ENCODE measurements at places on chromosomes 16 and 17.
A peak's percentile ranks its signal among the peaks of the same experiment; 100 is the strongest.

DNA sequence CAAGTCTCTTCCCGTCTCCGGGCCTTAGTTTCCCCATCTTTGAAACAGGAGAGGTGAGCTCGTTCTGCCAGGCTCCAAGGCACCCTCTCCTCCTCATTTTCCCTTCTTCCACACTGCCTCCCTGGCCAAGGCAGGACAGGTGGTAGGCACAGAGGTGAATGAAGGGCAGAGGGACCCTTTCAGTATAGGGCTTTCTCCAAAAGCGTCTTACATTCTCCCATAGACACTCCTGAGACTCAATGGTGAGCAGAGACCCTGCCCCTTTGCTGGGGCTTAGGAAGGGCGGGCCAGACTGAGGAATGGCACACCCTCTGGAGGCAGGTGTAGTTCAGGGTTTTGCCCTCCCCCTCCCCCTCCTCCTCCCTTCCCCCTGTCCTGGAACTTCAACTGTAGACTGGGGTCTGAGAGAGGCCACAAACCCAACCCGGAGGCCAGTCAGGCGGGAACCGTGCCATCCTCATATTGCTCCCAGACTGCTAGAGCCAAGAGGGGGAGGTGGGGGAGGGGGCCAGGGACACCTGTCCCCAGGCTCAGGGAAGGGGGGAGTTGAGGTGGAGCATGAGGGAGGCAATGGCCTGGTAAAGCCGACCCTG is 1.9 kb downstream of the PLEKHH3 start:
- DNase-seq: no peak

DNA sequence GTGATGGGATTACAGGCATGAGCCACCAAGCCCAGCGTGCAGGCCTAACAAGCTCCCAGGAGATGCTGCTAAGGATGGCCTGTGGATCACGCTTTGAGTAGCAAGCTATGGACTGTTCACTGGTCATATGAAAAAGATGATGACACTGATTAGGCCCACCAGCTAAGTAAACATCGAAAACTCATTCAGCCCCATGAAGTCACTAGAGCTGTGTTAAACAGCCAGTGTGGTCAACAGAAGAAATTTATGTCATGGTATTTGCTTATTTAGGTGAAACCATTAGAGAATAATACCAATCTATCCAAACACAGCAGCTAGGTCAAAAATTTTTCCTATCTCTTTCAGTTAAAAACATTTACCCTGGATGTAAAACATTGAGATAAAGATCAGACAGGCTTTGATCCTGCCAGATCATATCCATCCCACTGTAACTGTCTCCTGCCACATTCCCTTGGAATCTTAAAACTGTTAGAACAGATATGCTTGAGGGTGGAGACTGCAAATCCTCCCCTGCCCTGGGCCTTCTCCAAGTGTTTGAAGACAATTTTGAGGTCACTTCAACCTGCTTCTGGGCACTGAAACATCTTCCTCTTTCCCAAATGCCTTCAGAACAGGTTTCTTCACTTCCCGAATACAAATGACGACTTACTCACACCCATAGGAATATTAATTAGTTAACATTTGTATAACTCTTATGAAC is 30.9 kb downstream of the HOXB1 start:
- DNase-seq: no peak

GRCh38 chr17:27363326-27363725 is 69.4 kb downstream of the WSB1 start:
- DNase-seq: no peak

- no peak for DNase-seq
Measured at GRCh38 chr17:73347351-73347750, 35.5 kb upstream of the CDC42EP4 start.

- DNase-seq: no peak
Measured at GRCh38 chr16:57703416-57704010, 8.9 kb downstream of the DRC7 start.

DNA sequence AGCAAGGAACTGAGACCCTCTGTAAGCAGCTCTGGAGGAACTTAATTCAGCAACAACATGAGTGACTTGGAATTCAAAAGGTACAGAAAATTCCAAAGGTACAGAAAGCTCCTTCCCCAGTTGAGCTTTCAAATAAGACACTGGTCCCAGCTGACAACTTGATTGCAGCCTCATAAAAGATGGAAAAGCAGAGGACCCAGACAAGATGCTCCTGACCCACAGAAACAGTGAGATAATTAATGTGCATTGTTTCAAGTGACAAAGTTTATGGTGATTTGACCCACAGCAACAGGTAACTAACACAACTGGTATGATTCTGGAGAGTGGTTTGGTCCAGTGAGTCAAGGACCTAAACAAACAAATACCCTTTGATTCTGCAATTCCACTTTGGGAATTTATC is 15.2 kb upstream of the TMEM114 start:
- DNase-seq: no peak

- no peak for DNase-seq
Measured at GRCh38 chr17:74992223-74992622, 4.8 kb downstream of the CDR2L start.

GRCh38 chr17:19433727-19434340 is 22.8 kb downstream of the RNF112 start:
- no peak for DNase-seq

- no peak for DNase-seq
Measured at GRCh38 chr16:27363246-27363632, 38.7 kb upstream of the IL21R start.

GRCh38 chr16:89722392-89723278 is 1.3 kb downstream of the ZNF276 start:
- DNase-seq: peak; percentile 39

- DNase-seq: no peak
Measured at GRCh38 chr16:28846933-28847273, 755 bp upstream of the TUFM start.

DNA sequence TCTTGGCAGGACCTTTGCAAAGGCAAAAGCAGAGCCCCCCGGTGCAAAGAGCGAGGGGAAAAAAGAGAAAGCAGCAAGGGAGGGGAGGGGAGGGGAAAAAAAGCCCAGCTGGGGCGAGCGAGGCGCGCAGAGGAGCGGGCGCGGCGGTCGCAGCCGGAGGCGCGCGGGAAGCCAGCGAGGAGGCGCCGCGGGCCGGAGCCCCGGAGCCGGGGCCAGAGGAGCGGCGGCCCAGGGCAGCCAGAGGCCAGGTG is 129 bp downstream of the IRX5 start:
- DNase-seq: no peak

- DNase-seq: peak; percentile 70
Measured at GRCh38 chr17:43536236-43536992, 9.7 kb downstream of the ETV4 start.

DNA sequence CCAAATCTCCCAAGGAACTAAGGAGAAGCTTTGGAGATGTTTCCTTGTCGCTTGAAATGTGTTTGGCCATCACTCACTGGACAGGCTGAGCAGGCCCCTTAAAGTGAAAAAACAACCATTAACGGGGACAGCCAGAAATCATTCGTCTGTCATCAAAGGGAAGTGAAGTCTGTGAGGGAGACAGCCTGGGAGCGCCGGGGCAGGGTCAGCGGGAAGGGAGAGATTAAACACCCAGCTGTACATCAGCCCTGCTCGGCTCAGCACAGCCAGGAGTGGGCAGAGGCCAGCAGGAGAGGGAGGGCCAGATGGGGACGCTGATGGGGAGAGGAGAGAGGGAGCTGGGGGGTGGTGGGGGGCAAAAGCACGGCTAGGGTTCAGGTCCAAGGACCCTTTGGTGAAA is 105.1 kb downstream of the SDK2 start:
- DNase-seq: no peak

DNA sequence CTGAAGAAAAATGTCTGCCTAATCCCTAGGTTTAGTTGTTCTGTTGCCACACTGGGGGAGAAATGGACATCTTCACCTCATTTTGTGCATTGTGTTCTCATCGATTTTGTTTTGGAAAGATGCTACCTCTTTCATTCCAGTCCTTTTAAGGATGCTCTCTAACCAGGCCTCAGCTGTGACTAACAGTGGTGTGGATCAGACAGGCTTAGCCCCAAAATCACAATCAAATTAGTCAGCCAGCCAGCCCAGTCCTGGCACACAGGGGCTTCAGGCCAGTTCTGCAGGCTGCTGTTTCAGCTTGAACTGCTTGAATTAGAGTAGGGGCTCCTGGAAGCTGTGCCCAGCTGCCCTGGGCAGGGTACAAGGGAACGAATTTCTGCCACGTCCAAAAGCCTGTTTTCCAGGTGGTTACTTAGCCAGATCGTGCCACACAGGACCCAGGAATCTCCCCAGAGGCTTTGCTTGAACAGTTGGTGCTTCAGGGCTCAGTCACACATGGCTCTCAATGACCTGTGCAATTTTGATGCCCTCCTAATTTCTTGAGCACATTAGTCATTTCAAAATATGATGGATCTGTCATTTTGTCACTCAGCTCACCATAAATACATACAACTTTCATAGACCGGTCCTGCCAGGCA is 60.7 kb downstream of the CLEC16A start:
- DNase-seq: peak; percentile 40

DNA sequence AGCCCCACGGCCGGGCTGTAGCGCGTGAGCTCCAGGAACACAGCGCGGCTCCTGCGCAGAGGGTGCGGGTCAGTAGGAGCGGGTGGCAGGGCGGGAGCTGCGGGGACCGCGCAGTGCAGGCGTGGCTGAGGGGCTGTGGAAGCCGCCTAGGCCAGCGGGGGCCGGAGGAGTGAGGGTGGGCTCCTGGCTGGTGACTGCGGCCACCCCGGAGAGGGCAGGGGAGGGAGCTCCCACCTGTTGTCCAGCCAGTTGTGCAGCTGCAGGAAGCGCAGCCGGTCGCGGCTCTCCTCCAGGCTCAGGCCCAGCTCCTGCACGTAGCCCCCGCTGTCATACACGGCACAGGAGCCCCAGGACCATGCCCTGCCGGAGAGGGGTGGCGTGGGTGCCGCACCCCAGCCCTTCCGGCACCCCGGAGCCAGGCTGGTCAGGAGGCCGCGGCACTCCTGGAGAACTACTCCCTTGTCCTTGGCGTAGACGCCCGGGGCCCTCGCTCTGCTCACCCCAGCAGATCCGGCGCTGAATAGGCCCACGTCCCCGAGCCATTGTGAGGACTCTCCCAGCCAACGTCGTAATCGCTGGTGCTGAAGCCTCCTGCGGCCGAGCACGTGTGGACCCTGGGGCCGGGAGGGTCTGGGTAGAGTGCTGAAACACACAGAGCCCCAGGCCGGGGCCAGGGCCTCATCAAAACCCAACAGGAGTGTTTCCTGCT is 43.9 kb downstream of the TSC2 start:
- no peak for DNase-seq

DNA sequence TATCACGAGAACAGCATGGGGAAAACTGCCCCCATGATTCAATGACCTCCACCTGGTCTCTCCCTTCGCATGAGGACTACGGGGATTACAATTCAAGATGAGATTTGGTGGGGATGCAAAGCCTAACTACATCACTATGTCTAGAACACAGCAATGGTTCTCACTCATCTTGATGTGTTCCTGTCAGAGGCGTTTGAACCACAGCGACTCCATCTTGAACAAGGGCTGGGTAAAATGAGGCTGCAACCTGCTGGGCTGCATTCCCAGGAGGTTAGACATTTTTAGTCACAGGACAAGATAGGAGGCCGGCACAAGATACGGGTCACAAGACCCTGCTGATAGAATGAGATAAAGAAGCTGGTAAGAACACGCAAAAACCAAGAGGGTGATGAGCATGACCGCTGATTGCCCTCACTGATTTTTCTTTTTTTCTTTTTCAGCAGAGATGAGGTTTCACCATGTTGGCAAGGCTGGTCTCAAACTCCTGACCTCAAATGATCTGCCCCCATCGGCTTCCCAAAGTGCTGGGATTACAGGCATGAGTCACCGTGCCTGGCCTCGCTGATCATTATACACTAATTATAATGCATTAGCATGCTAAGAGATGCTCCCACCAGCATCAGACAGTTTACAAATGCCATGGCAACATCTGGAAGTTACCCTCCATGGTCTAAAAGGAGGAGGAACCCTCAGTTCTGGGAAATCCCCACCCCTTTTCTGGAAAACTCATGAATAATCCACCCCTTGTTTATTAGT is 3.0 kb upstream of the PPY start:
- peak; percentile 17 for DNase-seq

- DNase-seq: no peak
Measured at GRCh38 chr17:6065351-6065750, 4.8 kb upstream of the WSCD1 start.

GRCh38 chr16:57253466-57253865 is 8.4 kb downstream of the ARL2BP start:
- no peak for DNase-seq

GRCh38 chr17:50884439-50885311 is 18.5 kb upstream of the TOB1 start:
- DNase-seq: no peak

DNA sequence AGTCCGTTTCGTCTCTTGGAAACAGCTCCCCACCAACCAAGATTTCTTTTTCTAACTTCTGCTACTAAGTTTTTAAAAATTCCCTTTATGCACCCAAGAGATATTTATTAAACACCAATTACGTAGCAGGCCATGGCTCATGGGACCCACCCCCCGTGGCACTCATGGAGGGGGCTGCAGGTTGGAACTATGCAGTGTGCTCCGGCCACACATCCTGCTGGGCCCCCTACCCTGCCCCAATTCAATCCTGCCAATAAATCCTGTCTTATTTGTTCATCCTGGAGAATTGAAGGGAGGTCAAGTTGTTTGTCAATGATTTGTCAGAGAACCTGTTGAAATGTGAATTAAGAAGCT is 48.2 kb downstream of the IL21R start:
- DNase-seq: no peak

DNA sequence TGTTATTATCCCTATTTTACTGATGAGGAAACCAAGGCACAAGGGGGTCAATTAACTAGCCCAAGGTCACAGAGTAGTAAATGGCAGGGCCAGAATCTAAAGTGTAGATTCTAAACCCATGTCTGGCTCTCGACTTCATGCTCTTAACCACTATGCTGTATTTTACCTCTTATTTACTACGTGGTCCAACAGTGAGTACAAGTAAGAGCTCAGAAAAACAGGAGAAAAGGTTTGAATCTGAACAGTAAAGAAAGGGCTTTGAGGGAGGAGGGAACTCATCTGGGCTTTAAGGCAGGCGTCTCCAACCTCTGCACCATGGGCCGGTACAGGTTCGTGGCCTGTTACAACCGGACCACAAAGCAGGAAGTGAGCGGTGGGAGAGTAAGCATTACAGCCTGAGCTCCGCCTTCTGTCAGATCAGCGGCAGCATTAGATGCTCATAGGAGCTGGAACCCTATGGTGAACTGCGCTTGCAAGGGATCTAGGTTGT is 62.9 kb downstream of the SMURF2 start:
- DNase-seq: peak; percentile 36

GRCh38 chr17:76422406-76422805 is 30.5 kb downstream of the UBE2O start:
- no peak for DNase-seq

GRCh38 chr16:89290887-89291286 is 73.4 kb downstream of the ZNF778 start:
- no peak for DNase-seq

- DNase-seq: no peak
Measured at GRCh38 chr17:1532836-1533602, 16.6 kb upstream of the INPP5K start.

DNA sequence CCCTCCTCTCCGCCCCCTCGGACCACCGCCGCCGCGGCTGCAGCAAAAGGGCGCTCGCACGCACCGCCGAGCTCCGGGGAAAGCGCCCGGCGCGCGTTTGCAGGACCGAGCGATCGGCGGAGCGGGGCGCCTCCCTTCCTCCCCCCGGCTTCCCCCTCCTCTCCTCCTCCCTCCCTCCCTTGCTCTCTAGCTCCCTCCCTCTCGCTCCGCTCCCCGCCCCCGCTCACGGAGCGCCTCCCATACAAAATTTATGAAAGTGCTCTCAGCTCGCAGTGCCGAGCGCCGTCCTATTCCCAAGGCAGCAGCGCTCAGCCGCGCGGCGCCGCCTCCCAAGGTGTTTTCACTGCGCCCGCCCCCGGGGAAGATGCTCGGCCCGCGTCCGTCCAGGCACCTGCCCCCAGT is at the start of gene RTN4RL1:
TSS of gene RTN4RL1 (minus strand) at position 115 of the 402 bp plus-strand sequence. CDS start 469 bp downstream, outside the sequence.
- peak; percentile 32 for DNase-seq

All from astrocyte of the spinal cord (primary cell).